ENCODE measurements at places on chromosomes 16 and 17. TPM values are rescaled to one million over a fixed set of nuclear protein-coding genes. Genes with fewer than 3 reads are reported as not detected.

DNA sequence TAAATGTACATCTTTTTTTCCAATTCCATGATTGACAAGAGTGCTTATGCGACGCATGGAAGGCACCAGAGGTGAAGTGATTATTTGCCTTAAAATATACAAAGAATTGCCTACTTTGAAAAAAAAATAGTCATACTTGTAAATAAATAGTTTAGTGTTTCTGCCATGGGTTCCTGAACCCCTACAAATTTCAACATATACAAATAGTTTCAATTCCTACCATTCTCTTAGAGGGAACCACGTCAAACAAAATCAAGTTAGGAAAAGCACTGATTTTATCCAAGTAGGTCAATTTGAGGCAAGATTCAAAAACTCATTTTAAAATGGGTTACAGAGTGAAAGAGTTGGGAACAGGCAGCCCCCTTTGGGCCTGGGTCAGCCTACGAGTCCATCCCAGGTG lies 11.7 kb downstream of the CMTM3 start:
- no peak for DNase-seq
- peaks cover 27% of the 10 kb centered on the region for H3K36me3 ChIP-seq
- no peaks in the 10 kb centered on the region for H3K4me1 ChIP-seq
- no peaks in the 10 kb centered on the region for H3K27me3 ChIP-seq

DNA sequence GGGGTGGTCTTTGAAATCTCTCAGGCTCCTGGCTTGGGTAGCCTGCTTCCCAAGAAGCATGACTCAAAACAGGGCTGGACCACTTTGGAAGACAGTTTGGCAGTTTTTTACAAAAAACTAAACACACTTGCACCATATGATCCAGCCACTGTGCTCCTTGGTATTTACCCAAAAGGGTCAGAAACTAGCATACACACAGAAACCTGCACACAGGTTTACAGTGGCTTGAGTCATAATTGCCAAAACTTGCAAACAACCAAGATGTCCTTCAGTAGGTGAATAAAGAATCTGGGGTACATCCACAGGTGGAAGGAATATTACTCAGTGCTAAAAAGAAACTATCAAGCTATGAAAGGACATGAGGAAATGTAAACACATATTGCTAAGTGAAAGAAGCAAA lies 323.2 kb upstream of the CDH5 start:
- H3K36me3 ChIP-seq: no peaks in the 10 kb centered on the region
- H3K4me3 ChIP-seq: no peak overlapping the region
- H3K27me3 ChIP-seq: no peaks in the 10 kb centered on the region
- no peaks in the 10 kb centered on the region for H3K4me1 ChIP-seq

DNA sequence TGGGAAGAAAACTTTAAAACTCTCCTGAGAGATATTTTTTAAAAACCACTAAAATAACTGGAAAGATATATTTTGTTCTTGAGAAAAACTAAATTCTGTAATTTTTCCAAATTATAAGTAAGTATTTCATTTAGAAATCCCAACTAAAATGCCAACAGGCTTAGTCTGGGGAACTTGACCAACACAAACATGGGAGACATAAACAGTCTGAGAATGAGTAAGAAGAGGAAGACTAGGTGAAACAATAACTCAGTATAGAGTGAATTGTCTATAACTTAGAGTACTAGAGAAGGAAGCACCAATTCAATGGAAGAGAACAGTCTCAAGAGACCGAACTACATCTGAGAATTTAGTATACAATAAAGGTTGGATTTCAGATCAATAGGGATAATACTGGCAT lies 2.9 kb downstream of the CMTM1 start:
- H3K4me3 ChIP-seq: no peak overlapping the region
- no peaks in the 10 kb centered on the region for H3K27me3 ChIP-seq
- peaks cover 32% of the 10 kb centered on the region for H3K36me3 ChIP-seq
- DNase-seq: no peak
- H3K4me1 ChIP-seq: peaks cover 13% of the 10 kb centered on the region

GRCh38 chr17:76474894-76475293 lies 7.5 kb downstream of the AANAT start:
- peaks cover 7% of the 10 kb centered on the region for H3K4me1 ChIP-seq
- no peak overlapping the region for H3K4me3 ChIP-seq
- DNase-seq: no peak

GRCh38 chr16:82639666-82640336 lies 13.0 kb downstream of the CDH13 start:
- no peaks in the 10 kb centered on the region for H3K36me3 ChIP-seq
- H3K27ac ChIP-seq: no peak overlapping the region
- no peaks in the 10 kb centered on the region for H3K27me3 ChIP-seq
- no peaks in the 10 kb centered on the region for H3K4me1 ChIP-seq

The CFAP119 gene
- total RNA-seq: 4.9 TPM

The DPEP3 gene
- total RNA-seq: 1.00 TPM

Measured in natural killer cell (primary cell).